Astrocyte of the cerebellum (primary cell): ENCODE measurements at places on chromosomes 6 and 20.
A peak's percentile ranks its signal among the peaks of the same experiment; 100 is the strongest.

GRCh38 chr6:140542863-140543262 is 1168.4 kb upstream of the CITED2 start:
- DNase-seq = no peak

DNA sequence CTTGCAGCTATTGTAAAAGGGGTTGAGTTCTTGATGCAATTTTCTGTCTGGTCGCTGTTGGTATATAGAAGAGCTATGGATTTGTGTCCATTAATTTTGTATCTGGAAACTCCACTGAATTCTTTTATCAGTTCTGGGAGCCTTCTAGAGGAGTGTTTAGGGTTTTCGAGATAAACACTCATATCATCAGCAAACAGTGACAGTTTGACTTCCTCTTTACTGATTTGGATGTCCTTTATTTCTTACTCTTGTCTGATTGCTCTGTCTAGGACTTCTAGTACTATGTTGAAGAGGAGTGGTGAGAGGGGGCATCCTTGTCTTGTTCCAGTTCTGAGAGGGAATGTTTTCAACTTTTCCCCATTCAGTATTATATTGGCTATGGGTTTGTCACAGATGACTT is 120.8 kb upstream of the SSTR4 start:
- no peak for DNase-seq

- DNase-seq = no peak
Observed at GRCh38 chr6:28323813-28324424, 12.0 kb downstream of the ZSCAN31 start.

DNA sequence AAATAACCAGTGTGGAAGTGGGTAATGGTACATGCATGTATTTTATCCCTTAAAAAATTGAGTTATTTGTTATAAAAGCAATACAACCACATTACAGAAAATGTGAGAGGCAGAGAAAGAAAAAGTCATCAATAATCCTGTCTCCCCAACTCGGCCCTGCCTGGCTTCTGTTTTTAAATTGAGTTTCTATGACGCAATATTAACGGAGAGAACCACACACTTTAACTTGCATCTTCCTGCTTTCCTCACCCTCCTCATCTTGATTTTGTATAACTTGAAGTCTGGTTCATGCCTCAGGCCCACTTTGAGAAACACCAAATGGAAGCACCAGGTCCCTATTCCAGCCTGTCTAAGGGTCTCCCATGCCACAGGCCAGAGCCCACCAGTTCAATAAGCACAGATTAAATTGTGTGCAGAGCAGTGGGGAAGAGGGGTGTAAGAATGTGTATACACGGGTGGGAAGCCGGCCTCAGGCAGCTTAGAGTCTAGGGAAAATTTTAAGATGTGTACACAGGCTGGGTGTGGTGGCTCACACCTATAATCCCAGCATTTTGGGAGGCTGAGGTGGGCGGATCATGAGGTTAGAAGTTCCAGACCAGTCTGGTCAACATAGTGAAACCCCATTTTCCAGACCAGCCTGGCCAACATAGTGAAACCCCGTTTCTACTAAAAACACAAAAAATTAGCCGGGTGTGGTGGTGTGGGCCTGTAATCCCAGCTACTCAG is 15.9 kb downstream of the KCNK5 start:
- DNase-seq = no peak

DNA sequence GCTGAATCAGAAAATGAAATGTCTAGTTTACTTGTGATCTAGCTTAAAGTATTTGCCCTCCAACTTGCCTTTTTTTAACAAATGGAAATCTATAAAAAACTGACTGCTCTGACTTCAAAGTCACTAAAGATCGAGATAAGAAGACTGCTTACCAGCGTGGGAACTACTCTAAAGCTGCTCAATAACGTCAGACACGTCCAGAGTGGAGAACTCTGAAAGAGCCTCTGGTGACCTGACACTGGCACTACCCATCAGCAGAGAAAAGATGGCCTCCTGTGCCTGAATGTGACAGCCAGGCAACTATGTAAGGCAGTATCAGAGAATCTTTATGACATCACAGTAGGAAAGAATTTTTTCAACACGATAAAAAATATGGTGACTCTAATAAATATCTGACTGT is 202.1 kb upstream of the SHLD1 start:
- no peak for DNase-seq

DNA sequence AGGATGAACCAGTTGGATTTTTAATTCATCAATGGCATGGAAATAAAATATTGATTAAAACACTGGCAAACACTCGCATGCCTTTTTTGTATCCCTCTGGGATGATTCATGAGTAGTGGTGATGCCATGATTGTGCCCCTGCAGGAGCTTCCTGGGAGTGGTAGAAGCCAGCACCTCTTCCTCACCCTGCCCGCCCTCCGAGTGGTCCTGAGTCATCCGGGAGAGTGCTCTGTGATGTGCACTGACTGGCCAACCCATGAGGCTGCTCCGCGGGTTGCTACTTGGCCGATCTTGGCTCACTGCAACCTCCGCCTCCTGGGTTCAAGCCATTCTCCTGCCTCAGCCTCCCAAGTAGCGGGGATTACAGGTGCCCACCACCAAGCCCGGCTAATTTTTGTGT is 27.4 kb downstream of the GJA10 start:
- DNase-seq = no peak

- no peak for DNase-seq
Observed at GRCh38 chr20:63819224-63819921, 11.7 kb downstream of the ZBTB46 start.

DNA sequence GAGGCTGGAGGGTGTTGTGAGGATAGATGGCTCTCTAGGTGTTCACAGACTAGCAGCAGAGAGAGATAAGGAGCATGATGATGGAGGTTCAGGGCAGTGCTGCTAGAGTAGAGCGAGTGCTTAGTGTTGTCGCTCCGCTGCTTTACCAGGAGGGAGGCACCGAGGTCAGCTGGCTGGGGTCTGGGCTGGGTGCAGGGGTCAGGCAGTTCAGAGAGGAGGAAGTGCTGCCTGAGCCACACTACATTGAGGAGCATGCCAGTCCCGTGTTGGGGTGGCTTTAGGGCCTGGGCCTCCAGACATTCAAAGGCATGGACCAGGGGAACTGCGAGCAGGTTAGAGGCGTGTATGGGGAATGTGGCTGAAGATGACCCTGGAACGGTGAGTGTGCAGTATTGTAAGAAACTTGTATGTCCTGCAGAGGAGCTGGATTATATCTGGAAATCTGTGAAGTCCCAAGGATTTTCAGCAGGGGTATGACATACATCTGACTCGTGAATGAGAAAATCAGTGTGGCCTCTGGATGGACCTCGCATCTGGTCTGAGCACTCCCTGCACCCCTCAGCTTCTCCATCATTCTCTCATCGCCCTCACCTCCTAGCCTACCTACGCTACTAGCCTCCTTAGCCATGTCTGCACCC is 66.9 kb downstream of the IGF2R start:
- no peak for DNase-seq

DNA sequence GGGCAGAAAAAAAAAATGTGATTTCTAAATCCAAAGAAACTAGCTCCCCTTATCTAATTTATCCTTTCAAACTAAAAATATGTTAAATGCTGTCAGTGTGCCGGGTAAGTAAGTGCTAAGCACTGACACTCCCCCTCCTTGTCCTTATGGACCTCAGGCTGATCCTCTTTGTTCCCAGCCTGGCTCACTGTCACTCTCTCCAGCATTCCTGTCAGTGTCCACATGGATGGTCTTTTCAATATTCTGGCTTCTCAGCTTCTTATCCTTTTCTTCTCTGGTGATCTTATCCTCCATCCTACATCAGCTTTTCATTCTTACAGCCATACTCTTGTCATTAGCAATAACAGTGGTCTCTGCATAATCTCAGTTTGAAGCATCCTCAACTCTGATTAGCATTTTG is 55.0 kb downstream of the BCKDHB start:
- DNase-seq = no peak

- no peak for DNase-seq
Observed at GRCh38 chr6:96649926-96650325, 87.0 kb downstream of the FHL5 start.

DNA sequence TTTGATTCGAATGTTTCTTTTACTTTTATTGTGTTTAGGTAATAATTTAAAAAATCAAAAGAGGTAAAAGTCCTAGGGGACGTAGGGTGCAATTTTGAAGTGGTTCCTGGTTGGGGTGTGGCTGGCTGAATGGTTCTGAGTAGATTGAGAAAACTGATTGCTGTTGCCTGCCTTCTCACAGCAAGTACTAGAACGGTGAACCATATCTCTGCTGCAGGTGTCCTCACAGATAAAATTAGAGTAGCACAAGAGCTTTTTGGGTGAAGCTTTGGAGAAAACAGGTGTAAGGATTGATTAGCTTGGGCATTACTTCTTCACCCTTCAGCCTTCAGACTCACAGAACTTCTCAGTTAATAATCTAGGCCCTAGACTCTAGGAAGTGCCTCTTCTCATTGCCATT is 19.8 kb upstream of the GJA10 start:
- DNase-seq = no peak

- no peak for DNase-seq
Observed at GRCh38 chr6:38323216-38323615, 316.5 kb downstream of the BTBD9 start.

- no peak for DNase-seq
Observed at GRCh38 chr6:109372130-109372529, 10.1 kb downstream of the CD164 start.

- no peak for DNase-seq
Observed at GRCh38 chr20:53642196-53643030, 48.8 kb upstream of the ZNF217 start.

GRCh38 chr6:53786832-53787231 is 8.0 kb upstream of the LRRC1 start:
- DNase-seq = no peak

DNA sequence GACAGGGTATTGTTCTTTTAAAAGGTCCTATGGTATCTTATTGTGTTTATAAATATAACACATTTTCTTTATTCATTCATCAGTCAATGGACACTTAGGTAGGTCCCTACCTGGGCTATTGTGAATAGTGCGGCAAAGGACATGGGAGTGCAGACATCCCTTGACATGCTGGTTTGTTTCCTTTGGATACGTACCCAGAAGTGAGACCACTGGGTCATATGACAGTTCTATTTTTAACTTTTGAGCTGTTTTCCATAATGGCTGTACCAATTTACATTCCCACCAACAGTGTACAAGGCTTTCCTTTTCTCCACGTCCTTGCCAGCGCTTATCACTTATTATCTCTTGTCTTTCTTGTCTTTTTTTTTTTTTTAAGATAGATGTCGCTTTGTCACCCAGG is 627.5 kb downstream of the PRKN start:
- DNase-seq = no peak

GRCh38 chr20:18377896-18378481 is 88.8 kb downstream of the DZANK1 start:
- no peak for DNase-seq

DNA sequence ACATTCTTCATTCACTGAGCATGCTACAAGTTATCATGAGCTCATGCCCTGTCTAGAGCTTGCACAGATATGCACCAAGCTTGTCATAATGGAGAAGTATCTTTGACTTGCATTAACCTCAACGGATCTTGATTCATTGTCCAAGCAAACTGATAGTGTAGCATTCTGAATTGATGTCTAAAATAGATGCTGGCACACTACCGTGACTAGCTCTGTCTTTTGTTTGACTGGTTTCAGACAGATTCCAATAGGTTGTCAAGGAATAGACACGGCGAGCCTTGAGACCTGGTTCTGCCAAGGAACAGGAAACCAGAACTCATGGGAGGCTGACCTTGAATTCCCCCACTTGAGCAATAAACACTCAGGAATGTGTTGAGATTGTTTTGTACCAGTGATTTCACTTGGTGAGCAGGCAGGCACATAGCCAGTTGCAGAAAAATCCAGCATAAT is 1153.1 kb upstream of the GJE1 start:
- peak; percentile 93 for DNase-seq

DNA sequence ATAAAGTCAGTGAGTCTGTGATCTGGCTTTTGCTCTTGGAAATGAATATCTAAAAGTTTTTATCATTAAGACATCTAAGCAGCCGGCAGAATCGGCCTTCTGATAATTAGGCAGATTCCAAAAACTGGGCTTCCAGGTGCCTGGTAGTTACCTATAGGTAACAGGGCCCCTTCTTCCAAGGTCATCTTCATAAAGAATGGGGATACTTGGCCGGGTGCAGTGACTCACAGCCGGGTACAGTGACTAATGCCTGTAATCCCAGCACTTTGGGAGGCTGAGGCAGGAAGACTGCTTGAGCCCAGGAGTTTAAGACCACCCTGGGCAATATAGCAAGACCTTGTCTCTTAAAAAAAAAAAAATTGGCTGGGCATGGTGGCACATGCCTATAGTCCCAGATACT is 12.9 kb upstream of the RBL1 start:
- DNase-seq = no peak

- no peak for DNase-seq
Observed at GRCh38 chr6:158020272-158020711, 38.6 kb downstream of the SYNJ2 start.

DNA sequence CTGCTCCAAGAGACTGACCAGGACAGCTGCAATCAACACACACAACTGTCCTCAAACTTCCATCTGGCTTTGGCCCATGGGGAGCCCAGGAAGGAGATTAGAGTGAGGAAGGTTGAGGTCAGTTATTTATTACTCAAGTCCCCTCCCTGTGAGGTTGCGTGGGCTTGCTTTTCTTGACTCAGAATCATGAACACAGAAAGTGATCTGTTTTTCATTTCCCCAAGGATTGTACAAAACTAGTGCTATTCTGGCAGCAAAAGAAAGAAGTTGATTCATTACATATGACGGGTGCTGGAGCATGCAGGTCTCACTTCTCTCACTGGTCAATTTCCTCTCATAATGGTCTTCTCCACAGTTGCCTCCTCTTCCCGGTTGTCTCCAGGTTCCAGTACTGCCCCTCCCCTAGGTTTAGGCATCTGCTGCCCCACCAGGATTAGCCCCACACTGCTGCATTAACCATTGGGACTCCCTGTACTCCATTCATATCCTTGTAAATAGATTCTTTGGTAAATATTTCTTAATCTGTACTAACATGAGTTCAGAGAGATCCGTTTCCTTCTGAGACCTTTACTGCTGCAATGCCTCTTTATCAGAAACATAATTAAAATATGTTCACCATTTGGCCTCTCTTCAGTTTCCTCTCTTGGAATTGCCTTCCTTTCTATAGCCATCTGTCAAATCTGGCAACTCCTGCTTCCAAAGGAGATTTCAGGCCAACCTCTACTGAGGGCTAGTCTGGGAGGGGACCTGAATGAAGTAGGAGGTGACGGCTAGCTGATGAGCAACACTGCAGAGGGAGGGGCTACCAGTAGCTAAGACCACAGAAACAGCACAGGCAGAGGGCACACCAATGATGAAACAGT is 888.8 kb downstream of the QKI start:
- no peak for DNase-seq

GRCh38 chr20:30811885-30812671 is 445.4 kb upstream of the DEFB115 start:
- no peak for DNase-seq

- DNase-seq = no peak
Observed at GRCh38 chr6:145609521-145609920, 125.8 kb downstream of the EPM2A start.

GRCh38 chr6:111620169-111620568 is 14.5 kb upstream of the TRAF3IP2 start:
- DNase-seq = no peak

DNA sequence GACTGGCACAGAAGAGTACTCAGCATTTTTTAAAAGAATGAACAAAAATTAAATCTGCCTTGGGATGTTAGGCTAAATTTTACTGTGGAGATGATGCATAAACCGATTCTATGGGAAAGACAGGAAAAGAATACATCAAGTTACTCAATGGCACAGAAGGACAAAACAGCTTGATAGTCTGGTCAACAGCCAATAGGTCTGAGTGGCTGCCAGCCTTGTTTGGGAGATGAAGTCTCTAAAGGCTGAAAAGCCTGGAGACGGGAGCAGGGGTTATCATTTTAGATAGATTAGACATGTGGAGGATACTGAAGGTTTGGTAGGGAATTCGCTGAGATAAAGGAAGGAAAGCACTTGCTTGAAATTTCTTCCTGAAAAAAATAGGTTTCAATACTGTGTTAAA is 56.3 kb upstream of the LAMA2 start:
- no peak for DNase-seq
